ENCODE measurements at places on chromosomes 4 and X.

GRCh38 chrX:69216911-69217310 lies 51.7 kb upstream of the PJA1 start:
- no peak for DNase-seq

DNA sequence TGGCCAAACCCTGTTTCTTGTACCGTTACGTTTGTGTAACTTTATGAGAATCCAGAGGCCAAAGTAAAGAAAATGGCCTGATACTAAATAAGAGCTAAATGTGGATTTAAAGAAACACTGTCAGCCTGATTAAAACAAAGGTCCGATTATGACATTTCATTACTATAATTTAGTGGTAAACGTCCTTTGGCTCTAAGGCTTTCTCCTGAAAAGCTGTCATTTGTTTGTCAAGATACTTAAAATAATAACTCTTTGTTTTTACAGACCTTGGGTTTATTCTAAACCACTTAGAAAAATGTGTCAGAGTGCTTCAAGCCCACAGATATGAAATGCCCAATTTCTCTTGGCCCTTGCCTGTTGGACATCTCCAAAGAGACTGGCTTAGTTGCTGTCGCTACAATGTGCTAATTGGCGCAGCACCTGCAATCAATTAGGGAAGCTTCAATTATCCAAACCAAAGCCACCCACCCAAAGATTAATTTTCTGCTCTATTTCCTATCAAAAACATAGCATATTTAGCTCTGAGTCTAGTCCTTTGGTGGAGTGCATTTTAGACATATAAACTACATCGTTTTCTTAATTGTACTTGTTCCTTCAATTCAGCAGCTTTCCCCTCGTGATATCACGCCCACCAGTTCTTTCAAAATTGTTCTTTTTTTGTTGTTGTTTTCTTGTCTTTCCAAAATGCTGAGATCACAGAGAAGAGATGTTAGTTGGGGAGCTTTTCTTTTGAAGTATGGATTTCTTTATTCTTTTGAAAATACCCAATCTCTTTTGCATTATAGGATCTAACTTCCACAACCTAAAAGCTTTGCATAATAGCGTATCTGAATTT lies 13.6 kb downstream of the SMIM20 start:
- no peak for DNase-seq

- no peak for DNase-seq
Observed at GRCh38 chr4:189374176-189374575, 566.5 kb upstream of the FRG1 start.

GRCh38 chr4:104519588-104519987 lies 24.9 kb upstream of the CXXC4 start:
- no peak for DNase-seq

GRCh38 chr4:17920681-17921080 lies 100.9 kb downstream of the LCORL start:
- DNase-seq = no peak

DNA sequence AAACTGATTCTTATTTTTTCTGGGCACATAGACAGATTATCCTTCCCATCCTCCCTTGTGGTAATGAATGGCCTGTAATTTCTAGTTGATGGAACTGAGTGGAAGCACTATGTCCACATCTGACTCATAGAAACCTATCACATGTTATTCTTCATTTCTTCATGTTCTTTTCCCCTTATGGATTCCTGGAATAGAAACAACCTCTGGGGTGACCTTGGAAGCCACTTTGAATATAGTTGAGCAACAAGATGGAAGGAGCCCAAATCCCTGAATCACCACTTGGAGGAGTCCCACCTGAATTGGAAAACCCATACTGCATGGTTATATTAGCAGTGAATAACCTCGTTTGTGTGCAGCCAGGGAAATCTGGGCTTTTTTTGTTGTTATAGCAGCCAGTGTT lies 137.8 kb downstream of the MID1IP1 start:
- DNase-seq = no peak

- DNase-seq = no peak
Observed at GRCh38 chrX:79368441-79368840, 1.3 kb upstream of the ITM2A start.

DNA sequence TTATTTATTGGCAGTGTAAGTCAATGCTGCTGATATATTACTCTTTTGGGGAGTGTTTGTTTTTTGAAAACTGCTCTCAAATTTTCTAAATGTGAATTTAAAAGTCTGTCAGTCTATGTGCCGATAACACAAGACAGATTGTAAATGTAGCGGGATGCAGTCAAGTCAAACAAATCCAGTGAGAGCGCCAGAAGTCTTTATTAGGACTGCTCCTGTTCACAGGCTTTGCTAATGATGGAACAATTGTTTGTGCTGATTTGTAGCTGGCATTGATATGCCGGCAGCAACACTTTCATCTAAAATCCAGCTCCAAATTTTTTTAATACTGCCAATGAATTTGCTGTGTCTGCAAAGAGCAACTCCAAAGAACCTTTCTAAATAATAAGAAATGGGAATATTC lies 78.7 kb upstream of the TET2 start:
- no peak for DNase-seq

DNA sequence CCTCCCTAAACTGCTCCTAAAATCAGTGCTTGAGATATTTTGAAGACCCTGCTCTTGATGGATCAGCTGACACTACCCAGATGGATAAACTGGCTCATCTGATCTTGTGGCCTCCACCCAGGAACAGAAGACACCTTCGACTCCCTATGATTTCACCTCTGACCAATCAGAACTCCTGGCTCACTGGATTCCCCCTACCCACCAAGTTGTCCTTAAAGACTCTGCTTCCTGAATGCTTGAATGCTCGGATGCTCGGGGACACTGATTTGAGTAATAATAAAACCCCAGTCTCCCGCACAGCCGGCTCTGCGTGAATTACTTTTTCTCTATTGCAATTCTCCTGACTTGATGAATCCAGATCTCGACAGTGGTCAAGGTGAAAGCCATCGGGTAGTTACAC lies 12.0 kb upstream of the RPS3A start:
- no peak for DNase-seq

DNA sequence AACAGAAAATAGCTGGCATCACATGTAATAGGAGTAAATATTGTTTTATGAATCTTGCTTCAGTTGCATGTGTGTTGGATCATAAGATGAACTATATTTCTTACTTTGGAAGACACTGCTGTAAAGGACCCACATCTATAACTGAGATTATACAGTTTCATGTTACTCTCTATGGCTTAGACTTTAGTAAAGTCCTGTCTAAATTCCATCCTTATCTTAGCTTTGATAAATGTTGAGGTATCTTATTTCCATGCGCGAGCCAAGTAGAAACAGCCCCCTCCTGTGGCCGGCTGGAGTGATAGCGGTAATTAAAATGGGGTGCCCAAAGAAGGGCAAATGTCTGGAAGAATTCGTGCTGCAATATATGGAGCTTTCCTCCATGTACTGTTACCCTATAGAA lies 43.0 kb downstream of the CCDC158 start:
- DNase-seq = peak; percentile 10

GRCh38 chrX:103734125-103734760 lies 23.5 kb downstream of the TMEM31 start:
- no peak for DNase-seq

DNA sequence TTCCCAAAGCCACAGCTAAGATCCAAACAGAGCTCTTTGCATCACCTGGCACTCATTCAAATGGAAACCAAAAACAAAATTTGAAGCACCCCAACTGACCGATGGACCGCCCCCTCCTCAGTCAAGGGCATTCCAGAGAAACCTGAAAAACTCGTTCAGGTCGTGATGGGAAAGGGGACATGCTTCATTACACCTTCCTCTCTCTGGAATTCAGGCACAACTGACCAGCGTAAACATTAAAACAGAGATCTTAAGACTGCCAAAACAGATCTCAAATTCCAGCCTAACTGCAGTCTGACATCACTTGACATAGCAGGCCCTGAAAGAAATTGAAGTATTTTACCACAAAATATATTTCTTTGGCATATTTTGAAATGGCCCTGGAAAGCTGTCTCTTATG lies 28.5 kb downstream of the PTTG2 start:
- no peak for DNase-seq

DNA sequence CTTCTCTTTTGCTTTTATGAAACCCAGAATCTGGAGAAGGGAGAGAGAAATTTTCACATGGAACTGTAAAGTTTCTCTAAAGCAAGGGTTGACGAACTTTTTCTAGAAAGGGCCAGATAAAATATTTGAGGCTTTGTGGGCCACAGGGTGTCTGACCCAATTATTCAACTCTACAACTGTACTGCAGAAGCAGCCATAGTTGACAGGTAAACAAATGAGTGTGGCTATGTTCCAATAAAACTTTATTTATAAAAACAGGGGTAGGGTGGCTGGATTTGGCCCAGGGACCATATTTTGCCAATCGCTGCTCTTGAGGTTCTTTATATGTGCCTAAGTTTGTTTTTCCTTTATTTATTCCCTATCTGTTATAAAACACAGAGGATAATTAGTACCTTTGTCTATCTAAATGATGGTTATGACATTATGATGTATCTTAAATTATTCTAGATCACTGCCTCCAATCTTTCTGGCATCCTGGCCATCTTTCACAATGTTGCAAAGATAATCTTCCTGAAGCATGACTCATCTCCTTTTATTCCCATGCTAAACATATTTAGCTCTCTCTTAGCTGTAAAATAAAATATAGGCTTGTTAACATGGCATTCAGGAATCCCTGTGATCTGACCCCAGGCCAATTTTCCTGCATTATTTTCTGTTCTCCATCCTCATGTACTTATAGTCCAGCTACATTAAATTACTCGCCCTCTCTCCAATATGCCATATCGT lies 106.8 kb upstream of the CBLL2 start:
- no peak for DNase-seq

DNA sequence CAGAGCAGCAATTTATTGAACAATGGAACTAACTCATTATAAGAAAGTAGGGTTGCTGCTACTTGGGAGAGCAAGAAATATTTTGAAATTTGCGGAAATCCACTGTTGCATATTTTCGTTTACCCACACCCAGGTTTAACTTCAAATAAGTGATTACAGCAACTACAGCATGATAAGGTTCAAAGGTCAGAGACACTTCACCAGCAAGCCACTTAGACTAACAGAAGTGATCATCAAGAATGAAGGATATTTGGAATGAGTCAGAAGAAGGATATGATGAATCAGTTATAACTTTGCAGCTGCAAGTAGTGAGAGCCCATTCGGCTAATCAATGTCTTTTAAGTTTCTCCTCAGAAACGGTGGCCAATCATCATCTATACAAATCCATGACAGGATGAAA lies 199.3 kb downstream of the TMA16 start:
- no peak for DNase-seq

DNA sequence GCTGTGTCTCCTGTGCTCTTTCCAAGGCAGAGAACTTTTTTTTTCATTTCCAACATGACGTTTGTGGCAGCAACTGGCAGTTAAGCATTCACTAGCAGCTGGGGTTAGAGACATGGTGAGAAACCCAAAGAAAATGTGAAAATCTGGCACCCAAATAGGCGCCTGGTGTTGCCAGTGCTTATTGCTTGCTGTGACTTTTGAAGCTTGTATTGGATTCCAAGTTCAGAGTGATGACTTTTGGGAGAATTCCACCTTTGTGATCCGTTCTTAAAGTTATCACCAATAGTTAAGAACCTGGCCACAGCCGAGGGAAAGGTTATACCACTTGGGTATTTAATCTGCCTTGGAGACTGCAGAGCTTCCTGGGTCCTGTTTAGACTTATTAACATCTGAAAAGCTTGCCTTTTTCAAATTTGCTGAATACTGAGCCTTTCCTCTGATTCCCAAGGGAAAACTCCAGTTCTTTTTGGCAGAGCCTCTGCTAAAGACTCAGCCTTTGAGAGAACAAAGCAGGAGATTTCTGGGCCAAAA lies 101.0 kb downstream of the OPHN1 start:
- no peak for DNase-seq

DNA sequence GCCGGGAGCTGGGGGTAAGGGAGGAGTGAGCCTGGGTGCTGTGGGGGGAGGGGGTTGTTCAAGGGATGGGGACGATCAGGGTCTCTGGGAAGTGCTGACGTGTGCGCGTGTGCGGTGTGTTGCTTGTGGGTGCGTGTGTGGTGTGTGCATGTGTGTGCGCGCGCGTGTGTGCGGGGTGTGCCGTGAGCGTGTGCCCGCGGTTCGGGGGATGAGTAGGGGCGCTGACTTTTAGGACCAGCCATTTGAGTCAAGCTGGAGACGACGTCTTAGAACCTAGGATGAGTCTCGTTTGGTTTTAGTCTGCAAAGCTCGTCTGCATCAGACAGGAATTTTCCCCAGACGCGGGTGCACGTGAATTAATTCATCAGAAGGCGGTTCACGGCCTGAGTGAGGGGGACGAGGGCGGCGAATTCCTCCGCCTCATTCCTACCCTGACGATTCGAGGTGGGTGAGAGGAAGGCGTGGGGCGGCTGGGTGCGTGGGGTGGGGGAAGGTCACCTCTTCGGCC lies 950 bp upstream of the TMEM271 start:
- DNase-seq = no peak

DNA sequence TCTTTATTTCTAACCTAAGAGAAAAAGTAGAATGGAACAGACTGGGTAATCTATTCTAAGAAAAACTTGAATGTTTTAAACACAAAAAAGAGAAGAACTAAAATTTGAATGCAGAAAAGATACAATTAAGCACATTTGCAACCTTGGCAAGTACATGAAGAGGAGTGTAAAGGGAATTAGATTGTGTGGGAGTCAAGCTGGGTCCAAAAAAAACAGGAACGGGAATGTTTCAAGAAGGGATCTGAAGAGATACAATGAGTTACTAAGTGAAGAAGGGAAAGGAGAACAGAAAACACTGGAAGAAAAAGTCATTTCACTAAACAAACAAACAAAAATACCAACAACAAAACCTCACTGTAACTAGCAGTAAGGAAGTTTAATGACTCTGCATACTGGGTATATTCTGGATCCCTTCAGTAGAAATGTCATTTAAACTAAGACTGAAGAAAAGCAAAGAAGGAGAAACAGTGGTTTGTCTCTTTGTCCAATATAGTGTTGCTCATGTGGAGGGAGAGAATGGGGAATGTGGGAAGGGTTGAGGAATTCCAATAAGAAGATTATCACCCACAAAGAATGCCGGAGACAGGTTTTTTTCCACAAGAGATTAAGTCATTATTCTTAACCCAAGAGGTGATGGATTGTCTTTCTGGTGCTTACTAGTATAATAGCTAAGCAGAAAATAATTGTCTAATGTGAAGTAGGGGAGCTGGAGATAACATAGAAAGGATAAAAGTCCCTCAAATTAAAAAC lies 50.4 kb upstream of the PTPN13 start:
- no peak for DNase-seq

DNA sequence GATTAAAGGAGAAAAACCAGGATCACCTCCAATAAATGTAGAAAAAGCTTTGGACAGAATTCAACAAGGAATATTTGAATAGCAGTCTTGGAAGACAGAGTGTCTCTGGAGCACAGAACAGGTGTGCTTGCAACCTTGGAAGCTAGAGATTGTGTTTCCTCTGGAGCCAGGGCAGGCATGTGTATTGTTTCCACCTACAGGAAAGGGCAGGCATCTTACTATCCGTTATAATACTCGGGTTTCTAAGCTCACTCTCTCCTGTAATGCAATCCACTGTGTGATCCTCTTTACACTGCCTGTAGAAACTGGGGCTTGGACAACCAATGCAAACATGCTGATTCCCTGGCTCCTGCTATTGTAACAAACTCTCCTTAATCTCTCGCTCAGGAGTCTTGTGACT lies 14.4 kb downstream of the CCDC110 start:
- DNase-seq = no peak

- no peak for DNase-seq
Observed at GRCh38 chr4:152166567-152166966, 369.3 kb downstream of the FBXW7 start.

All from activated T-helper 1 cell treated with anti-CD3 and anti-CD28 coated beads, Interleukin-2, amount 50 U/mL, for 16 hours (primary cell).